ENCODE measurements at places on chromosomes 11 and 22.

DNA sequence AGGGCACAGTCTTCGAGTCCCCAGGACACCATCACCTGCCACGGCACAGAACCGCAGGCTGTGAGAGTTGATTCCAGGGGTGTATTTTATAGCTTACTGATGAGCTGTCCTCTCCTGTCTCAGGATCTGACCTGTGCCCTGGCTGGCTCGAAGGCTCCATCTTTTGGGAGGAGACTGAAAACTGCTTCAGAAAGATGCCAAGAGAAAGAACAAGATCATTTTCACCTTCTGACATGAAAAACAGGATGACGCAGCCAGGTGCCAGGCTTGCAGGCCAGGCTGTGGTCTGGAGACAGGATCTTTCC, 2.2 kb downstream of the MRGPRD start:
- DNase-seq: no peak

DNA sequence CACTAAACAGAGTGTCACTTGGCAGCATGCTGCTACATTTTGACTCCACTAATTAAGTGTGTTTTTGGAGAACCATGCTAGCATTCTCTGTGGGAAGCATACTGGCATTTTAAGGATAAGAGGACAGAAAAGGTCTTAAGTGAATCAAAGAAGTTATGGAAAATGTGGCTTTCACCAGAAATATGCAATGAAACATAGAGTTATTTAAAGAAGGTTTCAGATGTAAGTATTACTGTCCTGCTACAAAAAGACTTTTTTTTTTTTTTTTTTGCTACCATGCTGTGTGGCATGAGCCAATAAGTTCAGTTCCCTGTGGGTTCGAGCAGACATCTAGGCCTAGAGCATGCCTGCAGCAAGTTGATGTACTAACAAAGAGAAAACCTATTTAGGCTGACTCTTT, 187.6 kb downstream of the MSANTD4 start:
- no peak for DNase-seq

GRCh38 chr11:118604566-118604965, 2.8 kb upstream of the PHLDB1 start:
- no peak for DNase-seq

DNA sequence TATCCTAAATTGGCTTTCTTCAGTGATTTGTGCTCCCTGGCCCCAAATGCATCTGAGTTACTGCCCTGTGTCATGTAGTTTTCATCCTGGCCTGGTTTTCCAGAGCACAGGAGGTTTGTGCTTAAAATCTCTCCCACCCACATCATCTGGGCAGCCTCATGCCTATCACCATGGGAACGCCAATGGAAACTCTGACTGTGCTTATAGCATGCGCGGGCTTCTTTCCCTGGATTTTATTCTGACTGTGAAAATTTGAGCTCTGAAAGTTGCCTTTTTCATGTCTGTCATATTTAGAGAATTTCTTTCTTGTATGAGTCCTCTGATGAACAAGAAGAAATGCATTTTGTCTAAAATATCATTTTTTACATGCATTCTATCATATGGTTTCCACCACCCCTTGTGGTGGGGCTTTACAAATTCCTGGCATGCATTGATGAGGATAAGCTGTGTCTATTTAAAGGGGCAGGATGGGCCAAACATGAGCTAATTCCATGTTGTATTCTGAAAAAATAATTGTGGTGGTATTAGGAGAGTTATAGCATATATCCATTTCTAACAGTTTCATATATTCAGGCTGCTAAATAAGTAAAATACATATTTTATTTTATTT, 55.1 kb downstream of the IRAG1 start:
- DNase-seq: no peak

DNA sequence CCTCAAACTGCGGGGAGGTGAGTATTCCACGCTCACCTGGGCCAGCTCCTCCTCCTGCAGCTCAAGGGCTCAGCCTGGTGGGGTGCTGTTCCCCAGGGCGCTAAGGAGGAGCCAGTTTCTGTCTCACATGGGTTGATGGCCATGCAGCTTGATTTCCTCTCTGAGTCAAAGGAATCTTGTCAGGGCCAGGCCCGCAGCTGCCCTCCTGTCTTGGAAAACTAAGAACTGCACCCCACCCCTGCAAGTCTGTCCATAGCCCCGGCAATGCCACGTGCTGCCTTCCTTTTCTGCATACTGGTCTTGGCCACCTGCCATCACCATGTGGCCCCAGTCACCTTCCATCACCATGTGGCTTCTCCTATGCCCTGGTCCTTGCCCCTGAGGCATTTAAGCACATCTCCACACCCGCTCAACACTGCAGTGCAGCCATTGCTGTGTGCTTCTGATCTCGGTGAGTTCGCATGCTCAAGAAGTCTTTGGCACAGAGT, 35.2 kb upstream of the CLDN5 start:
- no peak for DNase-seq

GRCh38 chr11:4213746-4214145, 119.1 kb downstream of the RRM1 start:
- no peak for DNase-seq

GRCh38 chr11:122811721-122812120, 26.6 kb upstream of the CRTAM start:
- no peak for DNase-seq

DNA sequence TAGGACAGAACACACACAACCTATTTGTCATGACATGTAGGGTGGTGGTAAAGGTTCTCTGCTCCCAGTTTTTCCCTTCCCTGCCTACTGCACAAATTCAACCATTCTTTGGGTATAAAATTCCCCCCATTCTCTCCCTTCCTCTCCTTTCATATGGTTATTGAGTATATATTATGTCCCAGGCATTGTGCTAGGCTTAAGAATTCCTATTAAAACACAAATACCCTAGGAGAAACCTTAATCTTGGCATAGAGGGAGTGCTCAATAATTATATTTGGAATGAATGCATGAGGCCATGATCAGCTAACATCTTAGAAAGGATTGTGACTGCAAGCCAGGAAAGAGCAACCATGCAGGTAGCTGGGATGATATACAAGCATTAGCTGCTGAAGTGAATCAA, 120.4 kb upstream of the MTMR2 start:
- no peak for DNase-seq

DNA sequence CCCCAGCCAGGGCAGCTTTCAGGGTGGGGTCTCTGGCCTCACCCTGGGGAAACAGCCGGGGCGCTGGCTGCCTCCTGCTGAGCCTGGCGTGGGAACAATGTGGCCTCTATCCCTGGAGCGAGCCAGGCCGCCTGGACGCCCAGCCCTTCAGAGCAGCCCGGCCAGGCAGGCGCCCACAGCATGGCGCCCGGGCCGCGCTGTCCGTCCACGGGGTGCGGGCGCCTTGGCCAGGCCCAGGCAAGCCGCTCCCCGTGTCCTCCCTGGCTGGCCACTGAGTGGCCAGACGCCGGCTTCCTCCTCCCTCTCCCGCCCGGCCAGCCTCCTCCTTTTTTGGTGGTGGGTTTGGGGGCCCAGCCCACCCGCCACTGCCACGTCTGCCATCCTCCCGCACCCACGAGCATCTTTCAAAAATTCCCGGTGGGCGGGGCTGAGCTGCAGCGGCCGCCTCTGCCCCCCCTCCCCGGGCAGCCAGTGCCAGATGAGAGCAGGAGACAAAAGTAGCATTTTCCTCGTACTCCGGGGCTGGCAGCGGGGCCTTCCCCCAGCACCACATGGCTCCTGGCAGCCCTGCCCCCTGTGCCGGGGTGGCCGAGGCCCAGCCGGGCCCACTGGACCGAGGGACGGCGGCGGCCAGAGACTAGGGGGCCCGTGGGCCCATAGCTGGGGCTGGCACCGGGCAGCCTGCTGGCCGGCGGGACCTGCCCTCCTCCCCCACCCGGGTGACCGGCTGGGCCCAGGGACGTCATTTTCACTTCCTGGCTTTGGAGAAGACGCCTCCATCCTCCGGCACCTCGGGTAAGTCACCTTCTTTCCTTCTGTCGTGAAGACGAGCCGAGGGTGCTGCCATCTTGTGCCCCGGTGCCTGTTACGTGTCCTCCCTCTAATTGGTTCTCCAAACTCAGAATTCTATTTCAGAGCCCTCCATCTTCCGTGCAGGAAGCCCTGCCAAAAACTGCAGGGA, 70.2 kb upstream of the PPARA start:
- DNase-seq: no peak

DNA sequence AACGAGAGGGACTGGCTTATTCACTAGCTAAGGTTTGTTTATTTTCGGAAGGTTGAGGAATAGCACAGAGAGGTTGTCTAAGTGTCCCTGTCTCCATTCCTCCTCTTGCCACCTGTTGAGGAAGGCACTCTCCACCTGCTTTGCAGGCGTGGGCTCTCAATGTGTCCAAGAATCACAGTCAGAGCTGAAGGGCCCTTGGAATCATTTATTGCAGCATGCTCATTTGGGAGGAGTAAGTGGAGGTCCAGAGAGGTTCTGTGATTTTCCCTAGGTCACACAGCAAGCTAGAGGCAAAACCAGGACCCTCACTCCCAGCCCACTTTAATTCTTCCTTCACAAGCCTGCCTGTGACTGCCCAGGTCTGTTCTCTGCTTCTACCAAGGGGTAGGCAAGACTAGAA, 21.3 kb downstream of the ZBTB16 start:
- no peak for DNase-seq

All from NCI-H1930 (cell line).